ENCODE measurements at places on chromosomes 1 and 21.

DNA sequence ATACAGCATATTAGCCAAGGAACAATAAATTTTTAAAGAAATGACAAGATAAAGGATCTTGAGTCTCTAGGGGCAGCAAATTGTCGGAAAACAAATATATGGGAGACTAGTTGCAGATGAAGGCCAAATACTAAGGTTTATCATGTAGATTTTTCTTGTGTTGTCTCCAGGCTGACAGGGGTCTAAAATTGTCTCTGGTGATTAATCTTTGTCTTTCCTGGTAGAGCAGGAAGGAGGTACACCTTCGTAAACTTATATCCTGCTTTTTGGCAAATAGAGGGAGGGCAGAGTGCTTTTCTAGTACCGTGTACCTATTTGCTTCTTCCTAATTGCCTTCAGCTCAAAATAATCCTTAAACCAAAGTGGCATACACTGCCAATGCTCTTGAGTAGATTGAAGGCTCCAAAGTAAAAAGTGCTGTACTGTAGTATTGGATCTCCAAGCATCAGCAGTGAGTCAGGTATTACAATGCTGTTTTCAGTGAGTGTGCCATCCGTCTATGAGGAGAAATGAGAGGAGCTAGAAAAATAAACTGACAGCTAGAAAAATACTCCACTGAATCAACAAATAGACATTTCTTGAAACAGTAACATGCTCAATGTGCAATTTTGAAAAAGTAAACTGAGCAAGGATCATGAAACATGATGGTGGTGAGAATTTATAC, 1.8 kb upstream of the LEPR start:
- no peak for DNase-seq

- no peak for DNase-seq
These were observed 126.5 kb downstream of the CAPN8 start for GRCh38 chr1:223538981-223539380.

DNA sequence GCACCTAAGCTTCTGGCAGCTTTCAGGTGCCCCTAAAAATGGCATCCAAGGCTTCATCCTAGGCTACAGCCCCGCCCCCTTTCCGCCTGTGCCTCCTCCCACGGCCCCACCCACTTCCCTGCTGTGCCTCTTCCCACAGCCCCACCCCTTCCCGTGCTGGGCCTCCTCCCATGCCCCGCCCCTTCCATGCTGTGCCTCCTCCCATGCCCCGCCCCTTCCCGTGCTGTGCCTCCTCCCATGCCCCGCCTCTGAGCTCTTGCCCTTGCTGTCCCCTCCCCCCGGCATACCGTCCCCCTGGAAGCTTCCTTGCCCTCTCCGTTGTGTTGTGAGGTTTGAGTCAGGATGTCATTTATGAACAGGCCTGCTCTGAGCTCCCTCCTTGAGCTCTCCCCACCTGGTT, 228.5 kb upstream of the AJAP1 start:
- DNase-seq, result peak; percentile 29

DNA sequence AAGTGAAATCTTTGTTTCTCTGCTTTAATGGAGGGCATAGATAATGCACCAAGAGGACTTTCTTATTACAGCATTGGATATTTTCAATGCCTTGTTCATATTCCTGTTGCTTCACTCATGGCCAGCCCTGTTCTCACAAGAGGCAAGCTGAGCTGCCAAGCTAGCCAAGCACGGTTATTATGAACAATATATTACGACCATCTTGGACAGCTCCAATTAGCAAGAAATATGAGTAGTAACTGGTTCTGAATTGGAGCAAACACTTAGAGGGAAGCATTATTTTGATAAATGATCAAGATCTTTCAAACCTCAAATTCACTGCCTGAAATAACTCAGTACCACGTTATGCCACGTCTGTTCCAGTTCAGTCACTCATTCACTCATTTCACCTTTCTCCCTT, 159.8 kb downstream of the SETD4 start:
- no peak for DNase-seq

DNA sequence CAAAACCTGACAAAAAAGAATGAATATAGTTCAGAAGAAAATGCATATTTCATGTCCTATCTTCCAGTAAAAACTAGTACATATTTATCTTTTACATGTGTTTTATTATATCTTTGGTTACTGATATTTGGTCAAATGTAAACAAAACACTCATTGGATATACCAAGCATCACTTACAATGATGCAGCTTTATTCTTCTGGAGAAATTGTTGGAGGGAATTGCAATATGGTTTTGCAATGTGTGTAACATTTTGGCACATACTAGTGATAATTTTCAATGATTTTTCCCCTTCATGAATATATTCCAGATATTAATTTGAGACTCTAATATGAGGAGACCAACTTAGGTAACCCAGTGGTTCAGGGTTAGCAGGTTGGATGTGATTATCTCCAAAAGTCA, 146.1 kb downstream of the ZC3H11B start:
- no peak for DNase-seq

GRCh38 chr1:184975208-184975870, 1.0 kb upstream of the NIBAN1 start:
- no peak for DNase-seq

GRCh38 chr1:29292344-29292743, 56.0 kb downstream of the PTPRU start:
- no peak for DNase-seq

- no peak for DNase-seq
These were observed 48.5 kb downstream of the RGS7 start for GRCh38 chr1:241308471-241308870.

GRCh38 chr1:43512681-43513080, 18.0 kb upstream of the PTPRF start:
- no peak for DNase-seq

DNA sequence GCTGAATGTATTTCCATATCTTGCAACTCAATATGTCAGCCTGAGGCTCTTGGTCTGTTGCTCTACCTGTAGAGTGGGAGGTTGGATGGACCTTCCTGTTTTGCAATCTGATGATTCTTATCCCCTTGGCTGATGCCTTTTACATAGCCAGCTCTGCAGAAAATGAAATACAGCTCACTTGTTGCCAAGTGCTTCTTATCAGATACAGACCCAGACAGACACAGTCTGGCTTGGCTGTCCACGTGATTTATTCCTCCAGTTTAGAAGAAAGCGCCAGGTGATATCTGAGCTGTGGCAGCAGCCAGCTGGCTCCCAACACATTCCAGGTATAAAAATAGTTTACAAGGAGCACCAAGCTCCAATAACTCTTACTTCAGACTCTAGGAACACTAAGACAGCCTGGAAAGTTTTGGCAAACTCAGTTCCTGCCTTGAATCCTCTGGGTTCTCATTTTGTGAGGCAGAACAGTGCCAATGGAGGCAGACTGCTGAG, 479.2 kb upstream of the USP24 start:
- no peak for DNase-seq

Data from stimulated activated CD4-positive, alpha-beta T cell treated with anti-CD3 and anti-CD28 coated beads, Interleukin-15, amount 100 ng/mL, for 24 hours (primary cell).